Activated T-cell treated with anti-CD3 and anti-CD28 coated beads for 4 hours (primary cell): ENCODE measurements at places on chromosomes 3 and 15.

GRCh38 chr3:194955546-194955945, 269.9 kb downstream of the FAM43A start:
- DNase-seq: no peak

DNA sequence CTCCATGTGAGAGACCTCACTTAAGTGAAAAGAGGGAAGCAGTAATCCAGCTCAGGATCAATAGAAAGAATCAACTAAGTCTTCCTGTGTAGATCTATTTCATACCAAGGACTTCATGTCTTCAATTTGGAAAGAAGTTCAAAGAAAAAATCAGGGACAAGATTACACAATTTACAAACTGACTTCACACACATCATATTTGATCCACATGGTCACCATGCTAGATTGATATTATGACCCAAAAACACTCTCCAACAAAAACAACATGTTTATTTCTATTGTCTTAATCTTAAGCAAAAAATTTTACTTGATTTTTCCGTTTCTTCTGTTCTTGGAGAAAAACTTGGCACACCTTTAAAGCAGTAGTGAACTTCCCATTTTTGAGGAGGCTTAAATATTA, 76.3 kb downstream of the THBS1 start:
- no peak for DNase-seq

DNA sequence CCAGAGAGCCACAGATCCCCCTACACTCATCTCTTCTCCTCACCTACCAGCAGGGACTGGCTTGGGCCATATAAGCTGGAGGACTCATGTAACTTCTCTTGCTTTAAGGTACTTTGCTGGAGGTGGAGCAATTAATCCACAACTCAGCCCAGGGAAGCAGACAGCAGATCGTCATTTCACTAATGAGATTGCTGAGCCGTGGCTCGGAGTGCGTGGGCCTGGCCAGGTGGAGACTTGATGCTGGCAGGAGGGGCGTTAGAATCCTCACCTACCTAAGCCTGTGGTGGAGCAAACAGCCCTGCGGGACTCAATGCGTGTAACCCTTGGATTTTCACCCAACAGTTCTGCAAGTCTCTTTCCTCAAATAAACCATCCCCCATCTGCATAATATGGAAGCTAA, 253.2 kb downstream of the RORA start:
- DNase-seq: no peak

DNA sequence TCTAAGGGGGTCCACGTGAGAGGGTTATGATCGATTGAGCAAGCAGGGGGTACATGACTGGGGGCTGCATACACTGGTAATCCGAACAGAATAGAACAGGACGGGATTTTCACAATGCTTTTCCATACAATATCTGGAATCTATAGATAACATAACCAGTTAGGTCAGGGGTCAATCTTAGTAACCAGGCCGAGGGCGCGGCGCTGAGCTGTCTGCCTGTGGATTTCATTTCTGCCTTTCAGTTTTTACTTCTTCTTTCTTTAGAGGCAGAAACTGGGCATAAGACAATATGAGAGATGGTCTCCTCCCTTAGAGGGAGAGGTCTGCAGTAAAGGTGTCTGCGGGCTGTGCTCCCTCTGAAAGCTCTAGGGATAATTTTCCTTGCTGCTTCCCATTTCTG, 261.3 kb downstream of the XXYLT1 start:
- no peak for DNase-seq

DNA sequence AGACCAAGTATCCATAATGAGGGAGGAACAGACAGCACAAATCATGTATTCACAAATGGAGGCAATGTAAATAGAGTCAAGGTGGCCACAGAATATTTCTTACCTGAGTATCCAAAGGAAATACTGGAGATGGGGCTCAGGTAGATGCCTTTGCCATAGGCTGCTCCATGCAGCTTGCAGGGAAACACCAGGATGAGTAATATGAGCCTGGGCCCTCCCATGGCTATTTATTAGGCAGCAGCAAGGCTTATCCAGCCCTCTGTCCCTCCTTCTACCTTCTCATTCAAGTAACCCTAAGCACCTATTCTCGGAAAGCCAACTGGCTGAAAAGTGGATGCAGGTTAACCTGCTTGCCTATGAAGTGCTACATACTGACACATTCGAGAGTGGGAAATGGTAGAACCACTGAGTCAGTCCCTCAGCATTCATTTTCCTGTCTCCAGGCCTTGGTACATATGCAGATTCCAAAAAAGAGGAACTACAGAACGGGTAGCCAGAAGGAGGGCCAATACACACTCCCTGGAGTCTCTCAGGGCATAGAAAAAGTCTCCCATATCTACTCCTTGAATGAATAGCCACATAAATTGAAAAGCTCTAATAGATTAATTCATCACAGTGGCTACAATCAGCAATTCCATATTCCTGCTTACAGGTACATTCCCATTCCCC, 18.3 kb upstream of the PKM start:
- DNase-seq: no peak

GRCh38 chr3:156449710-156450574, 105.0 kb downstream of the SSR3 start:
- DNase-seq: no peak

DNA sequence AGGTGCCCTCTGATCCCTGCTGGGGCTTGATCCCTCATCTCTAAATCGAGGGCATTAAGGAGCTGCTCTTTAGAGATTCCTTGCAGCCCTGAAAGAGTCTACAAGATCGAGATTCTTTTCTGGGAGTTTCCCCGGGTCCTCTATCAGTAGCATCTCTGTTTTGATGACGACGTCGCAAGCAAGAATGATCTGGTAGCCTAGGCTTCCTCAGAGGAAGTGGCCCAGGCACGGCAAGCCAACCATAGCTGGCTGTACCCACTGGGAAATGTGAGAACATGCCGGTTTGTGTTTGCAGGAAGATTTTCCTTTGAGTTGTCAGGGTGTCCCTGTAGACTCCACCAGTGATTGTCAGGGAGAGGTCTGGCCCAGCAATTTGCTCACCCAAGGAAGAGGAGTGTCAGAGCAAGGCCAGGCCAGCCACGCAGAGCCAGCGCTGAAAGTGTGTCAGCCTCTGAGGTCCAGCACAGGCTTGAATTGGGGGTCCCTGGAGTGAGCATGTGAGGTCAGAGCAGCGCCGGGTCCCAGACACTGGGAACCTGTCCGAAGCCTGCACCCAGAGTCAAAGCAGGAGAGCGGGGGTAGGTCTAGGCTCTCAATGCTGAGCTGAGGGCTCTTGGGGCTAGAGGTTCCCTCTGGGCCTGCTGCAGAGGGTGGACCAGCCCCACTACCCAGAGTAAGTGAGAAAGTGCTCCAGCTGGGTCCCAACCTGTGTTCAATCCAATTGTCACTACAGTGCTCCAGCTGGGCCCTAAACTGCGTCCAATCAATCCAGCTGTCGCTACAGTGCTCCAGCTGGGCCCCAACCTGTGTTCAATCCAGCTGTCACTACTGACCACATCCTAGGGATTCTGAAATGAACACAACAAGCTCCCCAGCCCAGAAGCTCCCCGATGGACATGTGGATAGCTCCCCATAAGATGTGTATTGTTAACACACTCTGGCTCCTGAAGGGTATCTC, 95.7 kb downstream of the CHDH start:
- DNase-seq: no peak

DNA sequence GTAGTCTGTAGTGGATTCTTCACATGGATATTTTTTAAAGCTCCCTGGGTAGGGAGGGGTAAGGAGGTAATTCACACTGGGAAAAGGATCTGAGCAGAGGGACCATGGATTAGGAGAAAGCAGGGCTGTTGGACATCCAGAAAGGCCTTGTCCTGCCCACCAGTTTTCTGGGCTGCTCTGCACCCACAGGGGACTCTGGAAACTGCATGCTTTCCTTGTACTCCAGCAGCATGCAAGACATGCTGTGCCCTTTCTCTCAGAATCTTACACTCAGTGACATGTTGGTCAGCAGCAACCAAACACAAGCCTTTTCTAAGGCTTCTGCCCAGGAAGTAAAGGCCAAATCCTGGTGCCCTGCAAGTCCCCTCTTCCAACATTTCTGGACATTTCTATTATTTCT, 2.5 kb upstream of the FBN1 start:
- DNase-seq: no peak

DNA sequence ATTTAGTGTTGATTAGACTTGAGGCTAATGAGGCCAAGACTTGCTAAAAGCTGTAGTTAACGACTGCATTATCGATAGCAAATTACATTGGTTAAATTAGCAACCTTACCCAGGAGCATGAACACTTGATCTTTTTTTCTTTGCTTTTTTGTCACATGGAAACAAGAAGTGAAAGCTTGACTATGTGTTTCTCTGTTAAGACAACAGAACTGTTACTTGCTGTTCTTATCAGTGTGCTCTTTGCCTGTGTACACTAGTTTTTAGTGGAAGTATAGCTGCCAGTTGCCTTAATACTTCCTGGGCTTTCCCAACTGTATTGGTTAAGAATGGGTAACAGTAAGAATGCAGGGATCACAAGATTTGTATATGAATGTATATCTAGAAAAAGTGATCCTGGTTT, 625.5 kb downstream of the NAALADL2 start:
- DNase-seq: no peak

- no peak for DNase-seq
Measured at GRCh38 chr3:150069154-150069527, 98.4 kb upstream of the PFN2 start.

GRCh38 chr3:12303534-12303933, 14.7 kb downstream of the PPARG start:
- no peak for DNase-seq

DNA sequence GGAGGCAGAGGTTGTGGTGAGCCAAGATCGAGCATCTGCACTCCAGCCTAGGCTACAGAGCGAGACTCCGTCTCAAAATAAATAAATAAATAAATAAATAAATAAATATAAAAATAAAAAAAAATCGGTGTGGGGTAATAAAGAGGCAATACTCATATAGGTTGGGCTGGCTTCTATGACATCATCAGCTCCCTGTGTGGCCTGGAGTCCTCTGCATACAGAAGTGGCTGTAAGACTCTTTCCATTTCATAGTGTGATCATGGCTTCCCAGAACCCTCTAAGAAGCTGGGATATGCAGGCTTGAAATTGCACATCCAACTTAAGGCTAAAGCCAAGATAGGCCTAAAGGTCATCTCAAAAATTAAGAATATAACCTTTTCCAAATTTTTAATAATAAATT, 101.6 kb downstream of the ZIC4 start:
- no peak for DNase-seq

- no peak for DNase-seq
Measured at GRCh38 chr3:52777127-52777958, at the start of gene ITIH1. Gene ITIH1, plus strand, starts transcription at chr3:52777599. Its CDS starts 17 bp downstream, at chr3:52777616.

- DNase-seq: no peak
Measured at GRCh38 chr3:140373234-140373633, 304.6 kb upstream of the TRIM42 start.

DNA sequence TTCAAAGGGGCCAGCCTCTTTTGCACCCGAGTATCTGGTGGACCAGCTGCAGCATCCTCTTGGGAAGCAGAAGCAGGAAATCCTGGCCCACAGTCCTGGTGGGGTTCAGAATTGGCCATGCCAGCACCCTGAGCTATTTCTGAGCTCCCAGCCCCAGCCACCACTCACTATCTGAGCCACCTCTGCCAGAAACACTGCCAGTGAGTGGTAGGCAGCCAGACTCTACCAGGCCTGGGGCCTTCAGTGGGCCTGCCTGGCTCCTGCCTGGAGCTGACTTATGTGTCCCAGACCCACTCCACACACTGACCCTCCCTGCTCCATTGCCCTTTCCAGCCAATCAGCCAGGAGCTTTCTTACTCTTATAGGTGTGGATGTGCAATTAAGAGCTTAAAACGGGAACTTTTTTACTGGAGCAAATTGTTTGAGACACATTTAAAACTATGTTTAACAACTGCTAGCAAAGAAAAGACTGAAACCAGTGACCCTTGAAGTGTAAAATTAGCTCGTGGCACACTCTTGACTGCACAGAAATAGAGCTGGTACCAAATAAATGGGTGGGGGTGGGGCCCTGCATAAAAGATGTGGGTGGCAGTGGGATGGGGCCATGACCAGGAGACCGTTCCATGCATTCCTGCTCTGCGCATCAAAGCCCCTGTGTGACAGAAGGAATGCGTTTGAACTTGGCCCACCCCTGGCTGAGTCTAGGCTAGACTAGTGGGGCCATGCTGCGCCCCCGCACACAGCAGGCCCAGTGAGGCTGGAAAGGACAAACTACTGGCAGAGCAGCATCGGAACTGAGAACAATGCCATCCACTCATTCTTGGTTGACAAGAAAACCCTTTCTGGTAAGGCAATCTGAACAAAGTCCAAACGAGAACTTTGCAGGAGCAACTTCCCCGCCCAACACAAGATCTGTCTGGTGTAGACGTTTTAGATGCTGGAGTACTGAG, 48.0 kb downstream of the CTNNB1 start:
- no peak for DNase-seq

DNA sequence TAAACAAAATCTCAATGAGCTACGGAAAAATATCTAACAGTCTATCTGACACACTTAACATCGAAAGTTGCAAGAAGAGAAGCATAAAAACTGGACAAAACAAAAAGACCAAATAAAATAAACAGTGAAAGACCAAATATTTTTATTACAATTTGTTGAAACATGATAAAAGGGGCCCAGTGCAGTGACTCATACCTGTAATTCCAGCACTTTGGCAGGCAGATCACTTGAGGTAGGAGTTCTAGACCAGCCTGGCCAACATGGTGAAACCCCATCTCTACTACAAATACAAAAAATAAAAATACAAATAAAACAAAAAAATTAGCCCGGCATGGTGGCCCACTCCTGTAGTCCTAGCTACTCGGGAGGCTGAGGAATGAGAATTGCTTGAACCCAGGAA, 914.0 kb upstream of the ALCAM start:
- no peak for DNase-seq

DNA sequence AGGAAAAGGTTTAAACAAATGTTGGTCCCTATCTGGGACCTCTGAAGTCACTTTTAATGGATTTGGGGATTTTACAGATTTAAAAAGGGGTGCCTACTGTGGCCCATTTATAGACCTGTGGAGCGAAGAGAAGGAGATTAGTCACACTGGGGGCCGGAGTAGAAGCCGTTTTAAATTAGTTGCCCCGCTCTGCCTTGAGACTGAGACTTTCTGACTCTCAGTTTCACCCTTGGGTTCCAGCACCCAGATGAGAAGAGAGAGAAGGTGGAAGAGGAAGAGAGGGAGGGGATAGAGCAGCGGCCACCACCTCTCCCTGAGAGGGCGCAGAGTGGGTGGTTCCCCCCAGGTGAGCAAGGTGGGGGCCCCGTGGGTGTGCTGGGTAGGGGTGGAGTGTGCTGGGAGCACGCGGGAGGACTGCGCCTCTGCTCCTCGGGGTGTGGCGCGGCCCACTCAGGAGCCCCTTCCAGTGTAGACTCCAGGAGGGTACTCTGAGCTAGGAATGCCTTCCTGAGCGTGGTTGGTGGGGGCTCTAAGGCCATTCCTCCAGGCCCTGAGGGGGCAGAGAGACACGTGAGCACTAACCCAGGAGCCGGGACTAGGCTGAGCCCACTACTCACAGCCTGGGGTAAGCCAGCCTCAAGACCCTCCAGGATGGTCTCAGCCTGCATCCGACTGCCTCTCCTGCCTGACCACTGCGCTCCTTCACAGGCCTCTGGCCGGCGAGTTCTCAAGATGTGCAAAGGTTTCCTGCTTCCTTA, 32.6 kb upstream of the RAB6B start:
- no peak for DNase-seq

DNA sequence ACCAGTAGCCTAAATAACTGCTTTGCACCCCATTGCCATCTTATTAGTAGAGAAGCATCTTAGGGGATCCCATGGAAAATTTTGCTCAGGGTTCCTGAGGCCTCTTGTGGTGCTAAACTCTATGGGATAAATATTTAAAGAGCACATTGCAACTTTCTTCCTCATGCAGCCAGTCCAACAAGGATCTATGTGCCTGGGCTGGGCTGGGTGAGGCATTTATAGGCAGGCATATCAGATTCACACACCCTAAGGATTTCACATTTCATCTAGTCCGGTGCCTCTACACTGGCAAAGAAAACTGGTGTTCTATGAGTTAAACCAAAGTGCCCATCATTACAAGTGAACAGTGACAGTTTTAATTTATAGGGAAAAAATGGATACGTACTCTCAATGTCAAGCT, 512.3 kb downstream of the EDEM1 start:
- DNase-seq: no peak
